ENCODE measurements at places on chromosomes 11 and 22.

GRCh38 chr11:779955-780532, 2.8 kb upstream of the GATD1 start:
- no peak for DNase-seq

DNA sequence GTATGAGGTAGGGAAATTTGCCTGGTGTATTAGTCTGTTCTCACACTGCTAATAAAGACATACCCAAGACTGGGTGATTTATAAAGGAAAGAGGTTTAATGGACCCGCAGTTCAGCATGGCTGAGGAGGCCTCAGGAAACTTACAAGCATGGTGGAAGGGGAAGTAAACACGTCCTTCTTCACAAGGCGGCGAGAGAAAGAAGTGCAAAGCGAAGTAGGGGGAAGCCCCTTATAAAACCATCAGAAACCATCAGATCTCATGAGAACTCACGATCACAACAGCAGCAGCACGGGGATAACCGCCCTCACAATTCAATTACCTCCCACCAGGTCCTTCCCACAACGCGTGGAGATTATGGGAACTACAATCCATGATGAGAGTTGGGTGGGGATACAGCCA, 12.0 kb upstream of the RFPL2 start:
- no peak for DNase-seq

GRCh38 chr22:46073683-46074504, 76.4 kb upstream of the PPARA start:
- no peak for DNase-seq

- DNase-seq = no peak
Measured at GRCh38 chr22:44550711-44551491, 52.9 kb upstream of the RTL6 start.

- no peak for DNase-seq
Measured at GRCh38 chr22:49603016-49603415, 224.7 kb downstream of the BRD1 start.

DNA sequence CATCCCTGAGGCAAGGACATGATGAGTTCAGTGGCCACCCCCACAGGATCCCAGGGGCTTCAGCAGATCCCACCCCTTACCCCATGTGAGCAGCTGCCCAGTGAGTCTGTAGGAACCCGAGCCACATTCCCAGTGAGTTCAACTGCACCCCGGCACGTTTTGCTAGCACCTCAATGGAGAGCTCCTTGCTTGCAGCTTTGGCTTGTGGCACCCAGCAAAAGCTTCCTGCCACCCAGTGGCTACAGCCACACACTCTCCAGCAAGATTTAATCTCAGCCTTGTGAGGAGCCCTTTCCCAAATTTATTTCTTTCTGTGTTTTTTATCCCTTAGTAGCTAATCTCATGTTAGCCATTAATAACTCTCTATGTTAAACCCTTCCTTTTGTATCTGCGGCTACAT, 4.0 kb downstream of the SAA1 start:
- no peak for DNase-seq

DNA sequence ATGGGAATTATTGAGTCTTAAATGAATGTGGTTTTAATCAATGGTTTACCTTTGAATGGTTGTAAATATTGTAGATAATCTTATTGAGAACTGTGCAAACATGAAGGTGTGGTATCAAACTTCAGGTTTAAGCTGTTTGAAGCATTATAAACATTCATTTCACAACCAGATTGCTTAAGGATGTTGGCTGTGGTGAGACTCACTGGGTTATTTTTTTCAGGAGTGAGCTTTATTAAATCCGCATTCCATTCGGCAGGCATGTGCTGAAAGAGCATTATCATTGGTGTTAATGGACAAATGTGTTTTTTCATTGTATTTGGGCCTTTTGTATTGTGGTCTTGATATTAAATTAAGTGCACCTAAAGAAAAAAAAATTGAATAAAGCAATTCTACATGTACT, 9.7 kb downstream of the MMP3 start:
- no peak for DNase-seq

- no peak for DNase-seq
Measured at GRCh38 chr22:43438666-43439347, 27.0 kb downstream of the MPPED1 start.

- no peak for DNase-seq
Measured at GRCh38 chr11:17015627-17016126, 1.5 kb upstream of the PLEKHA7 start.

DNA sequence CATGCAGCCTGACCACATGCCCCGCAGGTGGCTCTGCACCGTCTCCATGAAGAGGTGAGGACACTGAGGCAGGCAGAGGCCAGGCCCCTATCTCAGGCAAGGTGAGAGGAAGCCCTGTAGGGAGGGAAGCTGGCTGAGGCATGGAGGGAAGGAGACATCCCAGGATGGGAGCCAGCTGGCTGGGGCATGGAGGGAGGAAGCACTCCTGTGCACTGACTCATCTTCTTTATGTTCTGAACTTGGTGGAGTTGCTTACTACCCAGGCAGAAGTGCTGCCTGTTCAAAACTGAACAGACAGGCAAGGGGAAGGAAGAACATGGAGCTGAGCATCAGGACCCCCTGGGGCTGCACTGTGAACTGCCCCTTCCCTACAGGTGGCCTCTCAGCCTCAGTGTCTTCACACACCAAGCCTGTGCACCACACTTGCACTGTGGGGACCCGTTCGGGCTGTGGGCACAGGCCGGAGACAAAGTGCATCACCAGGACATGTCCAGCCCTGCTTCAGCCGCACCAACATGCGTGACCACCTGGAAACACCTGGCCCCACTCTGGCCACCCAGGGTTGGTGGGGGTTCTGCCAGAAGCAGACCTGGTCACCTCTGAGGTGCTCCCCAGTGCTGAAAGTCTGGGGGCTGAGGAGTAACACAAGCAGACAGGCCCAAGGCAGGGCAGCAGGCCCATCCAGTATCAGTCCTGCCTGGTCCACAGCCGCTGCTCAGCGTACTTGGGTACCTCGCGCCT, 55.5 kb downstream of the DGCR2 start:
- no peak for DNase-seq

- DNase-seq = peak; percentile 37
Measured at GRCh38 chr11:58923300-58923788, 15.9 kb upstream of the GLYATL1 start.

DNA sequence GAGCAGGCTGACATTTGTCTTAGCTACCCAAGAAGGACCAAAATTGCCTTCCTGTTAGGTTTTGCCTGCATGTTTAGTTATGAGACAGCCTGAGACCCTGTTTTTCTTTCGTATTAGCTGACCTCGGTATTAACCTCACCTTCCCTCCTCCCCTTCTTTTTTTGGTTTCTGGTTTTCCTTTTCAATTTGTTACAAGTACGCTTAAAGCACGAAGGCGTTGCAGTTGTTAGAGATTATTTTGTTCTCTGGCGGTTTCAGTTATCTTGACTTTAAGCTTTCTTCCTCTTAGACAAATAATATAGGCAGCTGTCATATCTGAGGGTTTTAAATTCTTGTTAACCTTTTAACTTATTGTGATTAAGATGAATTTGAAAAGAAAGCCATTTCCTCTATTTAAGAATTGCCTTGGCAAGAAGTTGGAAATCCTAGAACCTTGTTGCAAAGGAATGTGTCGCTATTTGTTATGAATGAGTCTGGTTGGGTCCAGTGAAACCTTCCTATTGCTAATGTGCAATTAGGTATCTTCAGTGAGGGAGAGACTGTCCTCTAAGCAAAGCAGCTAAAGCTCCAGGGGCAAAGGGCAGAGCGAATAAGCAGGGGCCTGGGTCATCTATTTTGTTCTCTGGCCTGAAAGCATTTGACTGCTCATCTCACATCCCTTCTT, 45.7 kb downstream of the PACS1 start:
- no peak for DNase-seq

DNA sequence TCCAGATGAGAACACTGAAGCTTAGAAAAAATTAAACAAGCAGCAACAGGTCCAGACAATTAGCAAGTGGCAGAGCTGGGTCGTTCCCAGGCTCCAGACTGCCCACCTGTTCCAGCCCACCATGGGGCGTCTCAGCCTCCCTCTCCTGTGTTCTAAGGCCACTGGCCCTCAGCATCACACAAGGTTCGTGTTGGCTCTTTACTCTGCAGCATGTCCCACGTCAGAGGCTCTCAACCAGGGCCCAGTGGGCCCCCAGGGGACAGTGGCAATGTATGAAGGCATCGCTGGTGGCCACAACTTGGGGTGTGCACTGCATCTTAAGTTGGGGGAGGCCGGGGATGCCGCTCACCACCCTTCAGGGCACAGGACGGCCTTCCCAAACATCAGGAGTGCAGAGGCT, 6.2 kb downstream of the PDGFB start:
- no peak for DNase-seq

DNA sequence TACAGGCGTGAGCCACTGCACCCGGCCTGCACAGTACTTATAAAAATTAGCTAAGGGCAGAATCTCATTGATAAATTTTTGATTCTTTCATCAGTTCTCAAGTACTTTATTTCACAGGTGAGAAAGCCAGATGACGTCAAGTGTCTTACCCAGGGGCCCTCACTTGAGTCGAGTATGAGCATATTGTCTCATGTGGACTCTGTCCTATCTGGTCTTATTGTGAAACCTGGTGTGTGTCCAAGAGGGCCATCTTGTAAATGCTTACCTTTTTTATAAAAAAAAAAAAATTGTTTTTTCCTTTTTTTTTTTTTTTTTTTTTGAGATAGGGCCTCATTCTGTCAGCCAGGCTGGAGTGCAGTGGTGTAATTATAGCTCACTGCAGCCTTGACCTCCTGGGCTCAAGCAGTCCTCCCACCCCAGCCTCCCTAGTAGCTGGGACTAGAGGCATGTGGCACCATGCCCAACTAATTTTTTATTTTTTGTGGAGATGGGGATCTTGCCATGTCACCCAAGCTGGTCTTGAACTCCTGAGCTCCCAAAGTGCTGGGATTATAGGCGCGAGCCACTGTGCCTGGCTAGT, 6.0 kb downstream of the ACO2 start:
- no peak for DNase-seq

- DNase-seq = no peak
Measured at GRCh38 chr11:61147791-61148620, 13.2 kb downstream of the VPS37C start.

GRCh38 chr22:39943337-39943736, 16.9 kb upstream of the TMA7B start:
- no peak for DNase-seq

DNA sequence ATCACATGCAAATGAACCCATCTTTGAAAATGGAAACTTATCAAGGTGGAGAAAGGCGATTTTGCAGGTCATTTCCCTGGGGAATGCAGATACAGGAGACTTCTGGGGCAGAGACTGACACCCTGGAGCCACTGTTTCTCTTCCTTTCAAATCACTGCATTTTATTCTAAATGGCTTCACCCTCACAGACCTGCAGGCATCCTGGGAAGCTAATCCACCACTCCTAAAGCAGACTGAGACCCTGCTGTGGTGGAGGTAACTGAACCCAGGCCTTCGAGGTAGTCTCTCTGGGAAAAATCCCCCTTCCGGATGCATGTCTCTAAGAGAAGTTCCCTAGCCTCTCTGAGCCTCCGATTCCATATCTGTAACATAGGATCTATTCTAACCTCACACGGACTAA, 20.9 kb upstream of the CSNK2A3 start:
- DNase-seq = no peak

DNA sequence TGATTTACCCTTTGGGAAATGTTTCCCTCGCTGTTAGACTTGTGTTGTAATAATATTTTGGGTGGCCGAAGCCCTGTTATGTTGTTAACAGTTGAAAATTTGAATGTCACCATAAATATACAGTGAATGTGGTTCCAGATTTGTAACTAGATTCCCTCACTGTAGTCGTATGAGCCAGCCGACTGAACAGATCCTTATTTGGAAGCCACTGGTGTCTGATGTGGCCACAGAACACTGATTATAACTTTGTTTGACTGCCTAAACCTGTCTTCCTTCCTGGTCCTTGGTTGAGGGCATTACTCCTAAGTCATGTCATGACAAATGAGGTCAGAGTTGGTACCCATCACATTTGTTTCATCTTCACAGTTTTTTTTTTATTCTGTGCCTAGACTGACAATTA, 45.4 kb downstream of the YAP1 start:
- no peak for DNase-seq

- DNase-seq = no peak
Measured at GRCh38 chr11:97574976-97575665, 1185.3 kb downstream of the JRKL start.

- no peak for DNase-seq
Measured at GRCh38 chr11:63489879-63490278, 1.1 kb downstream of the PLAAT5 start.

DNA sequence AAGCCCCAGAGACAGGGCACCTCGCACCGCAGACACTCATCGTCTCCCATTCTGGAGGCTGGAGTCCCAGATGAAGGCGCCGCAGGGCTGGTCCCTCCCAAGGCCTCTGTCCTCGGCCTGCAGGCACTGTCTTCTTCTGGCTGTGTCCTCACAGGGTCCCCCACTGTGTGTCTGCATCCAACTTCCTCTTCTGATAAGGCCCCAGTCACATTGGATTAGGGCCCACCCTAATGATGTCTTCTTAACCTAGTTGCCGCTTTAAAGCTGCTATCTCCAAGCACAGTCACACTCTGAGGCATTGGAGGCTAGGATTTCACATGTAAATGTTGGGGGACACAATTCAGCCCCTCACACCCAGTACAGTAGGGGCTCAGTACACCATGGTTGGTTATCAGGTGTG, 48.9 kb downstream of the DHCR7 start:
- DNase-seq = no peak

DNA sequence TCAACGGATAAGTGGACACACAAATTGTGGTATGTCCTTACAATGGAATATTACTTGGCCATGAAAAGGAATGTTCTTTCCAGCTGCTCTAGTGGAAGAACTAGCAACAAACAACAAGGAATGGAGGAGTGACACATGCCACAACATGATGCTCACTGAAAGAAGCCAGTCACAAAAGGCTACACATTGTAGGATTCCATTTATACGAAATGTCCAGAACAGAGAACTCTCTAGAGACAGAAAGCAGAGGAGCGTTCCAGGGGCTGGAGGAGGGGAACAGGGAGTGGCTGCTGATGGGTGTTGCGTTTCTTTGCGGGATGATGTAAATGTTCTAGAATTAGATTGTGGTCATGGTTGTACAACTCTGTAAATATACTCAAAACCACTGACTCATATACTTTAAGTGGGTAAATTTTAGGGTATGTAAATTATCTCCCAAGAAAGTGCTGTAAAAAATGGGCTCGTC, 32.4 kb upstream of the PDGFB start:
- no peak for DNase-seq

Data from NCI-H1930 (cell line).